Activated naive CD4-positive, alpha-beta T cell treated with anti-CD3 and anti-CD28 coated beads, Interleukin-2, amount 10 ng/mL, durations not matched to agents 5 hours and 36 hours (primary cell): ENCODE measurements at places on chromosomes 7 and 10. TPM values are rescaled to one million over a fixed set of nuclear protein-coding genes. Genes with fewer than 3 reads are reported as not detected.

Gene MYH16
- total RNA-seq: not detected

Gene CYP2C9
- total RNA-seq: not detected

Gene CCNY
- total RNA-seq: 75.7 TPM

Gene SPDYE3
- total RNA-seq: not detected

Gene ADAM22
- total RNA-seq: 2.2 TPM

Gene C7orf25
- 4.3 TPM for total RNA-seq

Gene NPFFR1
- not detected for total RNA-seq

Gene EEF1AKMT2
- total RNA-seq: 25.2 TPM

Gene OR2AE1
- total RNA-seq: 0.25 TPM

Gene DPP6
- not detected for total RNA-seq

Gene TMEM273
- 17.3 TPM for total RNA-seq

Gene GHRHR
- not detected for total RNA-seq

Gene HDAC9
- 0.13 TPM for total RNA-seq

Gene PITRM1
- total RNA-seq: 55.0 TPM

Gene TRIM73
- 13.2 TPM for total RNA-seq

Gene ZNF777
- 13.9 TPM for total RNA-seq

Gene STRIP2
- 12.1 TPM for total RNA-seq

Gene RAPGEF5
- total RNA-seq: 0.29 TPM

Gene EBLN1
- not detected for total RNA-seq

Gene ENO4
- not detected for total RNA-seq

Gene MRLN
- total RNA-seq: not detected

Gene DRGX
- not detected for total RNA-seq

Gene IL2RA
- total RNA-seq: 203 TPM

Gene AKR1D1
- not detected for total RNA-seq

Gene MYOF
- total RNA-seq: 0.25 TPM

Gene FGL2
- total RNA-seq: 1.1 TPM

Gene ANKRD26
- 7.9 TPM for total RNA-seq

Gene CLDN4
- 0.22 TPM for total RNA-seq

Gene RNF32
- 0.73 TPM for total RNA-seq

Gene SPACDR
- total RNA-seq: 2.3 TPM

Gene GRM3
- not detected for total RNA-seq

Gene SLC26A3
- total RNA-seq: not detected

Gene SUN3
- total RNA-seq: 0.98 TPM

Gene ZNF425
- total RNA-seq: 0.91 TPM

Gene LIPF
- not detected for total RNA-seq

Gene TRUB1
- 11.8 TPM for total RNA-seq

Gene YKT6
- 56.2 TPM for total RNA-seq

Gene PARD3
- total RNA-seq: 1.7 TPM

Gene COMTD1
- 41.6 TPM for total RNA-seq

Gene CHPF2
- total RNA-seq: 43.6 TPM

Gene RNF148
- total RNA-seq: not detected

Gene PPP1R17
- total RNA-seq: not detected

Gene HOXA4
- total RNA-seq: not detected

Gene PRSS37
- not detected for total RNA-seq

Gene SPDYE11
- not detected for total RNA-seq

Gene SEMA3C
- not detected for total RNA-seq

Gene JMJD1C
- 66.7 TPM for total RNA-seq

Gene MRC1
- total RNA-seq: not detected

Gene MAP3K8
- 14.1 TPM for total RNA-seq

Gene HABP2
- total RNA-seq: not detected

Gene PLAC9
- not detected for total RNA-seq

Gene SKIDA1
- 0.20 TPM for total RNA-seq

Gene CDNF
- total RNA-seq: 0.65 TPM

Gene MEOX2
- total RNA-seq: not detected

Gene AOAH
- total RNA-seq: 6.2 TPM

Gene ZNF488
- not detected for total RNA-seq

Gene TPK1
- total RNA-seq: 15.4 TPM
